Lung (tissue), 17 donors: ENCODE measurements at places on chromosomes 5 and 9. TPM values are rescaled to one million over a fixed set of nuclear protein-coding genes. Genes with fewer than 3 reads are reported as not detected.

ITGA1 gene
- 20.3 TPM for polyA plus RNA-seq

KIF4B gene
- 0.02 TPM for polyA plus RNA-seq

MARCHF11 gene
- polyA plus RNA-seq, result not detected

C5orf58 gene
- 0.05 TPM for polyA plus RNA-seq

CDH6 gene
- polyA plus RNA-seq, result 2.0 TPM

DOCK8 gene
- 30.1 TPM for polyA plus RNA-seq

PHYHD1 gene
- polyA plus RNA-seq, result 86.3 TPM

CLIC3 gene
- polyA plus RNA-seq, result 90.2 TPM

TTLL11 gene
- polyA plus RNA-seq, result 3.6 TPM

FCN1 gene
- 149 TPM for polyA plus RNA-seq

OTP gene
- not detected for polyA plus RNA-seq

PCDHGA11 gene
- 0.81 TPM for polyA plus RNA-seq

TNC gene
- 116 TPM for polyA plus RNA-seq

OGN gene
- 0.54 TPM for polyA plus RNA-seq

BTNL3 gene
- polyA plus RNA-seq, result 0.47 TPM

NR5A1 gene
- 0.02 TPM for polyA plus RNA-seq

IFNA21 gene
- polyA plus RNA-seq, result not detected

ADAMTSL2 gene
- 6.4 TPM for polyA plus RNA-seq

GLRA1 gene
- not detected for polyA plus RNA-seq

GRHPR gene
- polyA plus RNA-seq, result 98.9 TPM

ROPN1L gene
- 22.8 TPM for polyA plus RNA-seq

SLC34A3 gene
- 0.03 TPM for polyA plus RNA-seq

MVB12B gene
- 12.4 TPM for polyA plus RNA-seq

SLC46A2 gene
- polyA plus RNA-seq, result 18.5 TPM

EGR1 gene
- 35.1 TPM for polyA plus RNA-seq
